Ureter (tissue), 1 donor: ENCODE measurements at places on chromosomes 2 and 18. TPM values are rescaled to one million over a fixed set of nuclear protein-coding genes. Genes with fewer than 3 reads are reported as not detected.

DNA sequence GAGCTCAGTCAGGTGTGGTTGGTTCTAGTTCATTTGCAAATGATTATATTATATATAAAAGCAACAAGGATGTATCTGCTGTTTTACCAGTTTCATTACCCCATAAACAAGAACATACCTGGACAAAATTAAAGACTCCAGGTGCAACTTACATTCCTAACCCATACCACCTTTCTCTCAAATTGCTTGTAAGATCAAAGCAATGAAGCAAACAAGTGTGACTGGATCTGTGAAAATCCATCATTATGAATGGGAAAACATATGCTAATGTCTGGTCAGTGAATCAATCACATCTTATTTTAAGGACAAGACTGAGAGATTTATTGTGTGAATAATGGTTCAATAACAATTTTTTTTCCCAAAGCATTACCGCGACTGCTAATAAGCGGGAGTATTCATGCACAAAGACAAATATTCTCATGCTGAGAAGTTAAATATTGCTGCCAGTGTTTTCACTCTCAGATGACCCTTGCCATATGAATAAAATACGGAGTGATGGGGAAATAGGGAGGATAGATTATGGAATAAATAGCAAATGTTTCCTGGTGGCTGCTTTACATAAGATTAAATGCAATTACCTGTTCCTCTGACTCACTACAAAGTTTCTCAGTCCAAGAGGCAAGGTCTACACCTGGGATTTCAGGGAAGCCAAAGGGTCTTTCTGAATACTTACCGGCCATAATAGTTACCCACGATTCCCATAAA lies 59.3 kb downstream of the WDR75 start:
- no peak for DNase-seq

Gene CXCR1
- not detected for total RNA-seq

Gene PDE1A
- total RNA-seq: 9.7 TPM

Gene KRTCAP3
- 52.9 TPM for total RNA-seq

Gene BCL2
- total RNA-seq: 13.3 TPM
